ENCODE measurements at places on chromosomes 1 and 21. TPM values are rescaled to one million over a fixed set of nuclear protein-coding genes. Genes with fewer than 3 reads are reported as not detected.

DNA sequence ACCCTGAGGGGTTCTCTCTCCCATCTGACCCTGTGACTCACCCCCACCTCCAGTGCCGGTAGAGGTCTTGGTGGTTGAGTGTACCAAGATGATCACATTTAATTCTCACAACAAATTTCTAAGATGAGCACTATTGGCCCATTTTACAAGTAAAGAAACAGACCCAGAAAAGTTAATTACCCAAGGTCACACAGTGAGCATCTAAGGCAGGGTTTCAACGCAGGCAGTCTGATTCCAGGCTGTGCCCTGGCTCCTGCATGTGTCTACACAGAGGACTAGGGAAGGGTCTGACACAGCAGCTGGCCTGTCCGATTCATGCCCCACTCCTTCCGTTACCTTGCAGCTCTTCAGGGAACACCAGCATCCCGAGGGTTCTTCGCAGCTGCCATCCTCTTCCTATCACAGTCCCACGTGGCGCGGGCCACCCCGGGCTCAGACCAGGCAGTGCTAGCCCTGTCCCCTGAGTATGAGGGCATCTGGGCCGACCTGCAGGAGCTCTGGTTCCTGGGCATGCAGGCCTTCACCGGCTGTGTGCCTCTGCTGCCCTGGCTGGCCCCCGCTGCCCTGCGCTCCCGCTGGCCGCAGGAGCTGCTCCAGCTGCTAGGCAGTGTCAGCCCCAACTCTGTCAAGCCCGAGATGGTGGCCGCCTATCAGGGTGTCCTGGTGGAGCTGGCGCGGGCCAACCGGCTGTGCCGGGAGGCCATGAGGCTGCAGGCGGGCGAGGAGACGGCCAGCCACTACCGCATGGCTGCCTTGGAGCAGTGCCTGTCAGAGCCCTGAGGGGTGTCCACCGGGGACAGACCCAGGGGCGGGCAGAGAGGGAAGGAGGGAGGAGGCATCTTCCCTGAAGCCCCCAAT lies 7.5 kb downstream of the NCDN start:
- DNase-seq: no peak

DNA sequence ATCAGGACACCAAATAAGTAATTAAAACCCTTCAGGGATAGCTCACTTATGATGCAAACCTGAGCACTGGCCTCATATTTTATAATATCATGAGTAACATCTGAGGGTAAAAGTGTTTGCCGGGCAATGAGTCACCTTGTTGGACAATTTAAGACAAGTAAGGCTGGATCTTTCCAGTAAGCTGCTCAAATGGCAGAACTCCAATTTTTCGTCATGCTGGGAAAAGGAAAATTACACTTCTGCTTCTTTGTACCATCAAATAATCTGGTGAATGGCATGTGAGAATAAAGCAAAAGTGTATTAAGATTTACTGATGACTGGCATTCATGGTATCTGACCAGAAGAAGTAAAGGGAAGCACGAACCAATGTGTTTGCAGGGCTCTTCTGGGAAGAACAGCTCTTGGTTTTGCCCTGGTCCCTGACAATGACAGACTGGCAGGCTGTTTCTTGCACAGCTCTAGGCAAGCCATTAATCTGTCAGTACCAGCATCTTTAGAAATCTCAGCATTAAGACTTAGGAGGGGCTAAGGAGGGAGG lies 392.2 kb downstream of the VAV3 start:
- no peak for DNase-seq

- DNase-seq: no peak
Observed at GRCh38 chr1:170698301-170699275, 34.7 kb downstream of the PRRX1 start.

LAD1 gene
- total RNA-seq: not detected
